ENCODE measurements at places on chromosomes 5 and 9.

- DNase-seq = no peak
These were observed 16.1 kb upstream of the VPS13A start for GRCh38 chr9:77161191-77161590.

DNA sequence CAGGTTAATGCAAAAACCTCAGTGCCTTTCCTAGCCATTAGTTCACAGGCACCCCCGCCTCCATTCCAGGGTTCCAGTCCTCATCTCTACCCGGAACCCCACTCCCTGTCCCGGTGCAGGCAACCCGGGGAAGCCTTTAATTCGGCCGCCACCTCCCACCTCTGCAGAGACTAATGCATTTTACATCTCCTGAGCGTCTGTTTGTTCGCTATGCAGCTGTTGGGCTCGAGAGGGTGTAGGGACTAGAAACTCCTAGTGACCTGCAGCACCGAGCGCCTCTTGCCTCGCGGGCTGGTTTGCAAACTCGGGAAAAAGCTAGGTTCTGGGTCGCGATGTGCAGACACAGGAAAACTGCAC is 3.6 kb downstream of the GDNF start:
- no peak for DNase-seq

DNA sequence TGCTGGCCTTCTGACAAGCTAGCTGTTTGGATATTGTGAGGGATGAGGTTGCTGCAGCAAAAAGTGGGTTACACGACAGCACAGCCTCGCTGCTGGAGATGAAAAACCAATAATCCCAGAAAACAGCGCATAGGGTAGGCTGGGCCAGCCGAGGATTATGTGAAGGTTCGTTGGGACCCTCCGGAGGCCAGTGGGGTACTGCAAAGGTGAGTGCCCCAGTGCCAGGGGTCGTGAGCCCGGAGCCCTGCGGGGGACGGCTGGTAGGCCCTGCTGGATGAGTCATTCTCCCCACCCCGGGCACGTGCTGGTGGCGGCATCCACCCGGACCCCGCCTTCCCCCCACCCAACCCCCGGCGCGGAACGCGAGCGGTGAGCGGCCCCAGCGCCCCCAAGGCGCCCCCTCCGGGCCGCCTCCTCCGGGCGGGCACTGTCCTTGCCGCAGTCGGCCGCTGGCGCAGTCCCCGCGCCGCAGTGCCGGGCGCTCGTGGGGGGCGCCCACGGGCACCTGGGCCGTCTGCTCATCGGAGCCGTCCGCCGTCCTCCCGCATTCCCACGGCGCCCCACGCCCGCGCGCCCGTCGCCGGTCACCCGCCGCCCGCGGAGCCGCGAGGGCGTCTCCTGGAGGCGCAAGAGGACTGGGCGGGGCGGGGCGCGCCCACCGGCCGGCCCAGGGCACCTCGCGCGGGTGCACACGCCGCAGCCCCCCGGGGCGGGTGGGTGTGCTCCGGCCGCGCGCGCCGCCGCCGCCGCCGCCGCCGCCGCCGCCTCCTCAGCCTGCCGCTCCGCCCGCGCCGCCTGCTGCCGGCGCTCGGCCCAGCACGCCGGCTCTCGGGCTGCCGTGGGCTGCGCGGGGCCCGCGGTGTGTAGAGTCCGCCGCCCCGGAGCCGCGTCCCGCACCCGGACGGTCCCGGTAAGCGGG is at the start of gene PHF24:
PHF24 (plus strand) TSS at position 794 of the 919 bp plus-strand sequence. CDS start 13,014 bp downstream, outside the sequence.
- no peak for DNase-seq

DNA sequence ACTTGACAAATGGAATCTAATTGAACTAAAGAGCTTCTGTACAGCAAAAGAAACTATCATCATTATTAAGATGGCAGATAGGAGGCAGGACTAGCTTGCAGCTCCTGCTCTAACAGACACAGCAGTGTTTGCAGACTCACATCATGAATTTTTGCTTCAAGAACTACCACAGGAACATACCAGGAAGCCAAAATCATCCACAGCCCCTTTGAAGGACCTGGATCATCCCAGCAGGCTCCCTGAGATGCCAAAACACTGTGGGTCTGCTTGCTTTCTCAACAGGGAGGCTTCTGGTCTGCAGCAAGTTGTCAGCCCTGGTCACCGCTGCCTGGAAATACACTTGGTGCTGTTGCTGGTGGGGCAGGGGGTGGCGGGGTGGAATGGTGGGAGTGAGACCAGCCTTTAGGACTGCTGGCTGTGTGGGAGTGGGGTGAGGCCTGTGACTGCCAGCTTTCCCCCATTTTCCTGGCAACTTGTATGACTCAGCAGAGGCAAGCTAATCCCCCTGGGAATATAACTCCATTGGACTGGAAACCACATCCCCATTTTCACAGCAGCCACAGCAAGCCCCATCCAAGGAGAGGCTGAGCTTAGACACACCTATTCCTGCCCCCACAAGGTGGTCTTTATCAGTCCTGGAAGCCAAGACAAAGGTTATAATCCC is 533.8 kb upstream of the CYLC2 start:
- DNase-seq = peak; percentile 9

DNA sequence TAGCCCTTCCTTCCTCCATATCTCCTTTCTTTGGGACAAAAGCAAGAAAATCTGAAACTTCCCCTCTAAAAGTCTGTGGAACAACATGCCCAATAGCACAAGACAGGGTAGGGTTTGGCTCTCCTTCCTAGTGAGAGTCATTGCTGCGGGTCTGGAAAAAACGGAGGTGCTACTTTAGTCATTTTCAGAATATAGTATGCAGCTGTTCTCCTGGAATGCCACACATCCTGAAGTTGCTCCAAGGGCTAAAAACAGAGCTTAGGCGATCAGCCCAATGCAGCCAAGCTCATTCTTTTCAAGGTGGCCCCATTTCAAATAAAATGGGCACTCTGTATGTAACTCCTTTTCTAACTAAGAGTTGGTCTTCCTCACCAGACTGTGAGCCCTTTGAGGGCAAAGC is 39.5 kb upstream of the MYOT start:
- DNase-seq = no peak

GRCh38 chr9:131393622-131394463 is at the start of gene PRRC2B:
TSS of gene PRRC2B (plus strand) at chr9:131394086. CDS start at chr9:131430145, 36,059 bp downstream.
- peak; percentile 61 for DNase-seq

- no peak for DNase-seq
These were observed 738 bp downstream of the FSTL4 start for GRCh38 chr5:133611357-133612248.

DNA sequence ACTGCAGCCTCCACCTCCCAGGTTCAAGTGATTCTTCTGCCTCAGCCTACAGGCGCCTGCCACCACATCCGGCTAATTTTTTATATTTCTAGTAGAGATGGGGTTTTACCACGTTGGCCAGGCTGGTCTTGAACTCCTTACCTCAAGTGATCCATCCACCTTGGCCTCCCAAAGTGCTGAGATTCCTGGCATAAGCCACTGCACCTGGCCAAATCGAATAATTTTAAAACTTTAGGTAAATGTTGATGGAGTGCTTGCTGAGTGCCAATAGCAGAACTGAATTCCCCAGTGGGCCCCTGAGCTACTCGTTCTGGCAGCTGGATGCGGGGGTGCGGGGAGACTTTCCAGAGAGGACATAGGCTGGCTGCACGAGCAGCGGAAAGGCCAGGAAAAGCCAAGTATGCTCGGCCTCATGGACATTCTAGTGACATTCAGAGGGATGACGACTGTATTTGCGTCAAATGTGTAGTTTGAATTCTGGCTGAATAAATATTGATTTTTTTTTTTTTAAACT is 16.8 kb downstream of the TRAF2 start:
- DNase-seq = peak; percentile 34

Measured in fibroblast of mammary gland (primary cell).